ENCODE measurements at places on chromosomes 16 and 17.

DNA sequence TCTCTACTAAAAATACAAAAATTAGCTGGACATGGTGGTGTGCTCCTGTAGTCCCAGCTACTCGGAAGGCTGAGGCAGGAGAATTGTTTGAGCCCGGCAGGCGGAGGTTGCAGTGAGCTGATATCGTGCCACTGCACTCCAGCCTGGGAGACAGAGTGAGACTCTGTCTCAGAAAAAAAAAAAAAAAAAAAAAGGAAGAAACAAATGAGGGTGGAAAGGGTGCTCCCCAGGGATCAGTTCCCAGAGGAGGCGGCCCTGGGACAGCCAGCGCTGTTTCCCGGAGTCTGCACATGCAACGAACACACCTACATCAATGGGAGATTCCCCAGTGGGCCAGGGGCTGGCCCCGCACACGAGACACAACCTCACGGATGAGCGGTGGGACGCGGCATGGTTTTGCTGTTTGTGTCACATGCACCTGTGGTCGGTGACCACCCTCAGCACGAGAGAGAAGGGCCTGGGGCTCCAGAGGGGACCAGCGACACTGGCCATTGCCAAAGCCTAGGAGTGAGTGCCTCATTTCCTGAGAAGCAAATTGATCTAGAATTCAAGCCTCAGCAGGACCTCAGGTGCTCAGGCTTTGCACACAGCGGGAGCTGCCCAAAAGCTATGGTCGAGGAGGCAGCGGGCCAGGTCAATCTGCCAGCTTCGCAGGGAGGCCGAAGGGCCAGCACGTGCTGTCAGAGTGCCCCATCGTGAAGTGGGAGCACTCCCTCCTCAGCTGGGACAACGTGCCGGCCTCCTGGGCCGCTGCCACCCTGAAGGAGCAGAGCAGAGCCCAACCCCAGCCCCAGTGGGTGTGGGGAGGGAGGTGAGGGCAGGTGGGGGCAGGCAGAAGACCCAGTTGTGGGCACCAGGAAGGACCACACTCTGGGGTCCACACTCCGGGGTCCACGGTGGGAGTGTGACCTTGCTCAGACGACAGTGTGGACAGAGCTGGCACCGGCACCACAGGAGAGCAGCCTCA is 13.8 kb upstream of the WDR45B start:
- no peak for ATAC-seq

- no peak for ATAC-seq
These were observed 18.1 kb upstream of the ICAM2 start for GRCh38 chr17:64038331-64039105.

DNA sequence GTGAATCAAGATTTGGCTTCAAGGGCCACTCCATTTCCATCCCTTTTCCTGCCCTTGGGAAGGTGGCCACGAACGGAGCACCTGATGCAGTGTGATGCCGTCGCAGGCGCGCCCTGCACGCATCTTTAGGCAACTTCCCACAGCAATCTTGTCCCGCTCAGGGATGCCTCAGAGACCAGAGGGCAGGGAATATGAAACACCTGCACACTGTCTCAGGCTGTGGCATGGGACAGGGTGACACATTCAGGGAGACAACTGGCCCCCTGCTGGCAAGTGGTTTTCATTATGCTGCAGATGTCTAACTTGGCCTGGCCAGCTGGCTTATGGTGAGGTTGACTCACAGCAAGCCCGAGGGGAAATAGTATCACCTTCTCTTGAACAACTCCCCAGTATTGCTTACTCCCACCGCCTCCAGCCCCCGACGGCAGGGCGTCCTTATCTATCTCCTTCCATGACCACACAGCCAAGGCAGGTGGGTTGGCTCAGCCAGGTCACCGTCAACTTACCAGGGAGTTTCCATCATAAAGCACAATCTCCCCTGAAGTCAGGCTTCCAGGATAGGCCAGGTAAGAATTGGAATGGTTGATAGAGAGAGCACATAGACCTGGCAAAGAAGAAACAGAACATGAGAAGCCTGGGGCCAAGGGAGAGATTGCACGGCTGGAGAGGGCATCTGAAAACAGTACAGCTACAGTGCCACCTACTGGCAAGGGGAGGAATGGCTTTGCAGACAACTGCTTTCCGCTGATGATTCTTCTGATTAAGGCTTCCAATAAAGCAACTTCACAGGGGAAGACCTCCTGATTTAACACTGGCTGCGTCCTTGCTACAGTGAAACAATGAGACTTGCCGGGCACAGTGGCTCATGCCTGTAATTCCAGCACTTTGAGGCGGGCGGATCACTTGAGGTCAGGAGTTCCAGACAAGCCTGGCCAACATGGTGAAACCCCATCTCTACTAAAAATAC is 21.1 kb downstream of the WIPI1 start:
- peak; percentile 74 for ATAC-seq

- peak; percentile 97 for ATAC-seq
These were observed 26.1 kb downstream of the BCL7C start for GRCh38 chr16:30867747-30868146.

DNA sequence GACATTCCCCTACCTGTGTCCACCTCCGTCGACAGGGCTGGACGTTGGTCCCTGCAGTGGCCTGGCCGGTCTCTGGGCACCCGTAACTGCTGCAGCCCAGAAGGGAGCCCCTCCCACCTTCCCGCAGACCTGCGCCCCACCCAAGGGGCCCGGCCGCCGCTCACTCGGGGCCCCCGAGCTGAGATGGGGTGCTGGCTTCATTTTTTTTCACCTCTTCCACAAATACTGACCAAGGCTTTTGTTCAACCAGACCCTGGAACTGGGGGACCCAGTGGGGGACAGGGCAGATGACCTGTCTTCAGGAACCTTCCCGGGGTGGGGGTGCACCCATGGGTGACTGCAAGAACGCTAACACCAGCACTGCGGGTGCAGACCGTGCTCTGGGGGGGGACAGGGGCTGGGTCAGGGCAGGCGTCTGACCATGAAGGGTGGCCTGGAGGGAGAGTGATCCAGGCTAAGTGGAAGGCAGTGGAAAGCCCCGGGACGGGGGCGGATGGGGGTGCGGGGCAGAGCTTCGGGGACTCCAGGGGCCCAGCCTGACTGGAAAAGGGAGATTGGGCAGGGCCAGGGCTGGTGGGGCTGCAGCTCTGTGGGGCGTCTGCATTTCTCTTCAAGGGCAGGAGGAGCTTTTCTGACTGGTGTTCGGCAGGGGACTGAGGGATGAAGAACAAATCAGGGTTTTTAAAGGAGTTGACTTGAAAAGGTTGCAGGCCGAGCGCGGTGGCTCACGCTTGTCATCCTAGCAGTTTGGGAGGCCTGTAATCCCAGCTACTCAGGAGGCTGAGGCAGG is 42.3 kb downstream of the SLC7A5 start:
- no peak for ATAC-seq

- ATAC-seq = no peak
These were observed 33.7 kb downstream of the IST1 start for GRCh38 chr16:71929048-71929447.

DNA sequence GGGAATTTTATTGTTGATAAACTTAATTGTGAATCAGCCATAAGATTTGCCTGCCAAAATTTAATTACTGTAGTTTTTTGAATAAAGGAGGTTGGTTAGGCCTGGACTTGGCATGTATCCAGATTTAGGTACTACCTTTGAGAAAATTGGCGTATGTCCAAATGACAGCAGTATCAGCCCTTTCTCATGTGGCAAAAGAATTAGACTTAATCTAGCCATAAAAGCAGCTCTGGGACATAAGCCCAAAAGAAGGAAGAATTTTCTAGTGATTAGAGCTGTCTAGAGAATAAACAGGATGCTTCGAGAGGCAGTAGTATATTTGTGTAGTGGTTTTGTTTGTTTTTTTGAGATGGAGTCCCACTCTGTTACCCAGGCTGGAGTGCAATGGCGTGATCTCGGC is 27.7 kb downstream of the PPM1E start:
- no peak for ATAC-seq

- no peak for ATAC-seq
These were observed 1494.7 kb upstream of the CDH8 start for GRCh38 chr16:63530974-63531373.

DNA sequence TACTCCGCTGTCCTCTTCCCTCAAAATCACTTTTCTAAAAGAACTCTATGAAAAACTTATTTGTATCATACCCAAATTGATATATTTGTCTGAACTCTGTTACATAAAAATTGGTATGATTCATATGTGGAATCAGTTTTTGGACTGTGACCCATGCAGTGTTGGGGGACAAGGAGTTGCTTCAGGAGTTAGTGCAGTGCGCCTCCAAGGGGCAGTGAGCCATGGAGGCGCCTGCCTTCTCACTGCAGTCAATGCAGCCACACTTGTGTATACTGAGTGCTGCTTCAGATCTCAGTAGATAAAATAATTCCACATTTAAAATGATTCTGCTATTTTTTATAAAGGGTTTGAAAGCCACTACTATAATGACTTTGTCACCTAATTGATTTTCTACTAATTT is 32.5 kb downstream of the DGKE start:
- no peak for ATAC-seq

DNA sequence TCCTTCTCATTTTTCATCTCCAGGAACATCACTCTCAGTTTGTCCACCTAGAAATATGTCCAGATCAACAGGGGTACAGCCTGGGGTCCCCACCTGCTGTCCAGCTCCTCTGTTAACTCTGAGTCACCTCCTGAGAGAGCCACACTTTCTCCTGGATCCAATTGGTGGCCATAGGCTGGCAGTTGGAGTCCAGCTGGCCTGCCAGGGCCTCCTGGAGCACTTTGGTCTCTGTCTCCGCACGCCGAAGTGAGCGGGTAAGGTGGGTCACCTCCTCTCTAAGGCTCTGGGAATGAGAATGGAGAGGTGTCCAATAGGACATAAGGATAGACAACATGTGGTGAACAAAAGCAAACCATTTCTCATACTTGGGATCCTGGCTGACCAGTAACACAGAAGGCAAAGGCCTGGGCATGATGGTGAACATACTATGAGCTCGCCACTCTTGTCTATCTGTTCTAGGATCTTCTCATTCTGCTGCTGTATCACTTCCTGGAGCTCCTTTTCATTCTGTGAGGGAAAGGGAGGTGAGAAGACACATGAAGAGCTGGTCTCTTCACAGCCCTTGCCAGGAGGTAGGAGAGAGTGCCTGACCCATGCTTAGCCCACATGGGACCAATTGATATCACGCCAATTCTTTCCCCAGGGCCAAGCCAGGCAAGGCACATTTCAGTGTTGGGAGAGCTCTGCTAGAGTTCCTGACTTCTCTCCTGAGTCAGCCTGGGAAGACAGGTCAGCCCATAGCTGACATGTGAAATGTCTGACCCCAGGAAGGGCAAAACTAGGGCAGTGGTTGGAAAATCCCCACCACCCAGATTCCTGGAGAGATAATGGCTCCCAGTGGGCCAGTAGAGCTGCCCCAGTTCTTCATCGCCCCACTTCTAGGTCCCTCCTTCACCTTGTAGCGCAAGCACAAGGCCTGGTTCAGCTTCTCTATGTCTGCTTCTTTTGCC is 1.8 kb upstream of the ALDOC start:
- ATAC-seq = no peak

DNA sequence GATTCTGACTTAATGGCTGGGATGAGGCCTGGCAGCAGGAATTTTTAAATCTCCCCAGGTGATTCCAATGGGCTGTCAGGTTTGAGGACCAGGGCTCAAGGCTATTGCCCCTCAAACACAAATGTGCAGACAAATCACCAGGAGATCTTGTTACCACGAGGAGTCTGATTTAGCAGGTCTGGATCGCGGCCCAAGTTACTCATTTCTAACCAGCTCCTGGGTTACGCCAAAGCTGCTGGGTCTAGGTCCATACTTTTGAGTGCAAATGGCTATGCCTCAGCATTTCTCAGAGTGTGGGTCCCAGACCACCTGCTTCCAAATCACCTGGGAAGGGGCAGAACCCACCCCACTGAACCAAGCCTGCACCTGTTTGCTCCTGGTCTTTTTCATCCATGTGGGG is 33.1 kb downstream of the CNGB1 start:
- ATAC-seq = no peak

GRCh38 chr16:73323880-73324279 is 276.0 kb upstream of the ZFHX3 start:
- no peak for ATAC-seq

- no peak for ATAC-seq
These were observed 809.5 kb upstream of the GOT2 start for GRCh38 chr16:59543641-59544040.

DNA sequence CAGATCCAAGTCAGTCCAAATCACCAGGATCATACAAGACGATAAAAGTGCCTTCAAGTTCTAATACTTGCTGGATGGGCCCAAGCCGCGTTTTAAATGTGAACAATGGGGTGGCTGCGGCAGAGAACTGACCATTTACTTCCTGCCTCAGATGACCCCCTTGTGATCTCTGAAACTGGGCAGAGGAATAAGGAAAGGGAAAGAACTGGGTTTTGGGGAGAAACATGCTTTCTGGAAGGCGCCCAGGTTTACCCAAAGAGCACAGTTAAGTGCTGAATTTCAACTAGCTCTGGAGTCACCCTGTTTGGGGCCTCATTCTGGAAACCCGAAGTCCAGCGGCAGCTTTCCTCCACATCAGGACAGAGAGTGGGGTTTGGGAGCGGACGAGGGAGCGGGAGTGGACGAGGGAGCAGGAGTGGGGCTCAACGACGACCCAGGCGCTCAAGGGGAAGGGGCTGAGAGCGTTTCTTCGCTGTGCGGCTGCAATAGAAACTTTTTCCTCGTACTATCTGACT is 1.6 kb downstream of the FAM20A start:
- no peak for ATAC-seq

GRCh38 chr17:57987581-57988300 is at the start of gene VEZF1:
Gene VEZF1 (minus strand): TSS chr17:57988254. CDS start chr17:57988111, 143 bp downstream.
- peak; percentile 70 for ATAC-seq

DNA sequence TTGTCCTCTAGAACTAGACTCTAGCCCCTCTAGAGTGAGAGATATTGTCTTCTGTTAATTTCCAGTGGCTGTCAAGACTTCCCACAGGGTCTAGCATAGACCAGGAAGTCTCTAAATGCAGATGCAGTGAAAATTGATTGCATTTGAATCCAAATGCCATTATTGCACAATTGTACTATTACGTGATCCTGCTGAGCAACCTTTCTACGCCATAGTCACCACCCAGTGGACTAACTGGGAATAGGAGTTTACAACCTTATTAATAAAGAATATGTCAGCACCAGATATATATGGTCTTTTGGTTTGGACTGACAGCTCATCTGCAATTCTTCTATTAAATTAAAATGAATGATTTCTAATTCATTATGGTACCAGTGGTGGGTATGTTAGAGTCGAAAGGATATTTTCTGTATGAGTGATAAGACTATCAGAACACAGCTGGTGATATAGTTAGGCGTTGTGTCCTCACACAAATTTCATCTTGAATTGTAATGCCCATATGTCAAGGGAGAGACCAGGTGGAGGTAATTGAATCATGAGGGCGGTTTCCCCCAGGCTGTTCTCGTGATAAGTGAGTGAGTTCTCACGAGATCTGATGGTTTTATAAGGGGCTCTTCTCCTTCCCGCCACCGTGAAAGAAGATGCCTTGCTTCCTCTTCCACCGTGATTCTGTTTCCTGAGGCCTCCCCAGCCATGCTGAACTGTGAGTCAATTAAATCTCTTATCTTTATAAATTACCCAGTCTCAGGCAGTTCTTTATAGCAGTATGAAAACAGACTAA is 138.9 kb upstream of the CA10 start:
- no peak for ATAC-seq

All from motor neuron (in vitro differentiated cells).